ENCODE measurements at places on chromosomes 2 and 18.

DNA sequence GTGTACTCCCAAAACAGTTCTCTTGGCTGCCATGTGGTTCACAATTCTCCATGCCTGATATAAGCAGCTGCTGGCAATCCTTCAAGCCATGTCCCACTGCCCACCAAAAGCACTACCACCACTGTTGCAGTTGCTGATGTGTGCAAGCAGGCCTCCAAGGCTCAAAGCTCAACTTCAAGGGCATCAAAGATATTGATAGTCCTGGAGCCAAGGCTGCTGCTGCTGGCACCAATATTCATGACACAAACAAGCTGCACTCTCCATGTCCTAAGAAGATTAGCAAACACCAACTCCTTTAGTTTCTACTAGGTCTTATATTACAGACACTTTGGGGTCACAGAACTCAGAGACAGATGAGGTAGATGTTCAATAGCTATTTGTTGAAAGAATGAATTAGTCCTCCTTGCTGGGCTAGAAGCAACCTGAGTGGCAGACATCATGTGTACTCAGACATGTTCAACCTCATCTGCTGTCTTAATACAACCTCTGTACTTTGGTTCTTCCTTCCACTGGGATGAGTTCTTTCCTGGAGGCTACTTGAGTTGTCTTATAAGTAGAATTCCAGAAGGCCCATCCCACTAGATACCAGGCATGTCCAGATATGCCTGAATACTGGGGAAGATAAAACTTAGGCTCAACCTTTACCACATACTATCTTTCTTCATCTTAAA is 104.5 kb upstream of the UGP2 start:
- DNase-seq: no peak

- peak; percentile 23 for DNase-seq
These were observed 26.9 kb upstream of the ASAP2 start for GRCh38 chr2:9179572-9180201.

GRCh38 chr2:39968037-39968436 is 189.0 kb upstream of the THUMPD2 start:
- no peak for DNase-seq

DNA sequence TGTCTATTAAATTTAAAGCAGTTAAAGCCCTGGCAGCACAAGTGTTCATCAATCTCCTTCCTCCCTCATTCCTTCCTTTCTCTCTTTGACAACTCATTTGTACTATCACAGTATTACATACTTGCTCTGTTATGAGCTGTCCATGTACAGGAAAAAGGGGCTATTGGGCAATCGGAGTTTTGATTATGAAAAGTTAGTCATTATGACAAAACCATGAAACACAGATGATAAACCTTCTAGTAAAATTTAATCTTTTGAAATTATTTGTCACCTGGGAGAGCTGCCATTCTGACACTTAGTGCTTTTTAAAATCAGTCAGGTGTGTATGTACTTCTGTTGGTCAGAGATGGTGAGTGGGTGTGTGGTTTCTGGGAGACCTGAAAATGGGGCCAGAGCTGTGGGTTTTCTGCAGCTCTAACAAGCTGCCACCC is 39.4 kb downstream of the MAP4K4 start:
- DNase-seq: no peak

DNA sequence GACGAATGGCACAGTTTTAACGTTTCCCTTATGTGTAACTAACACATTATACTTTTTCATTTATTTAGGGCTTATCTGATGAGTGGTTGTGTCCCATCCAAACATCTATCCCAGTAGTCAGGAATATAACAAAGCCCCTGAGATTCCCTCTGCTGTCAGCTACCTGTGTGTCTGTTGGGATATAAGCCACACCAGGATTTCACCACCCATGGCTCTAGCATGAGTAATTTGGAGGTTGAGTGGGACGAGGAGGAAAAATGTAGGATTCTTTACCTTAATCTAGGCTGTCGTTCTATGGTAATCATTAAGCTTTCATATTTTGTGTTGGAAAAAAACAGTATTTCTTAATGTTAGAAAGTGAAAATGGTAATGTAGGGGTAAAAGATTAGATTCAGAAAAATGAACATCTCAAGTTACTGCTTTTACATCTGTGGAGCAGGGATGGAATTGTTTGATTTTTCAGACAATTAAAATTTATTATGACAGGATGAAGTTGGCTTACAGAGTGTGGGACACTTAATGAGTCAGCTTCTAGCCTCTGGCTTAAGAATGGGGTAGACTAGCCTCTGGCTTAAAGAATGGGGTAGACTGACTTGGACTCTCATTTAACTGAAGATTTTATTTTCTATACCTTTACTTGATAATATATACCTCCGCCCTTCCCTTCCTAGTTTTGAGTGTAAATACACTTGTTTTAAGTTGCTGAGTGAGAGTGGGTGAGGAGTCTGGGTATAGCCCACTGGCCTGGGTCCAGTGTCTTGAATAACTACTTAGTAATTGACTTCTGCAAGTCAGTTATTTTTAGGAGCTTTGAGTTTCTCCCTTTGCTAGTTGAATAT is 88.5 kb upstream of the RANBP2 start:
- no peak for DNase-seq

Measured in thyroid gland (tissue), 4 donors.